ENCODE measurements at places on chromosomes 3 and 15.

GRCh38 chr3:139434764-139435307, 41.5 kb downstream of the RBP2 start:
- no peak for DNase-seq

GRCh38 chr3:99388780-99389179, 249.6 kb upstream of the COL8A1 start:
- no peak for DNase-seq

GRCh38 chr3:42745776-42746454, 27.1 kb downstream of the CCDC13 start:
- no peak for DNase-seq

DNA sequence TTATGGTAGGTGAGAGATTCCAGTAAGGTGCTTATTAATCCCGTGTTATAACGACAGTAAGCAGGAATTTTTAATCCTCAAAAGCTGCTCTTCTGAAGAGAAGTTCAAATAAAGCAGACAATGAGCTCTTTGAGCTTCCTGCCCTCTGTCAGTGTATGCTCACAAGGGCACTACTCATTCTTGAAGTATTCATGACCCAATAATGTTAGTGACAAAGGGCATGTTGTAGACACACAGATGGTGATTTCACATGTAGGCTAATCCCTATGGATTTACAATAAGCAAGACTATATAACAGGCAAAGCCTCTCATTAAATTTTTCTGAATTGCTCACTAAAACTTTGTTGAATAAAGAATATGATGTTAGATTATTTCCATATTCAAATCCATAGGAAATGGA, 578.6 kb downstream of the RSL24D1 start:
- no peak for DNase-seq

GRCh38 chr3:49610666-49611280, 56.5 kb downstream of the BSN start:
- DNase-seq, result no peak

DNA sequence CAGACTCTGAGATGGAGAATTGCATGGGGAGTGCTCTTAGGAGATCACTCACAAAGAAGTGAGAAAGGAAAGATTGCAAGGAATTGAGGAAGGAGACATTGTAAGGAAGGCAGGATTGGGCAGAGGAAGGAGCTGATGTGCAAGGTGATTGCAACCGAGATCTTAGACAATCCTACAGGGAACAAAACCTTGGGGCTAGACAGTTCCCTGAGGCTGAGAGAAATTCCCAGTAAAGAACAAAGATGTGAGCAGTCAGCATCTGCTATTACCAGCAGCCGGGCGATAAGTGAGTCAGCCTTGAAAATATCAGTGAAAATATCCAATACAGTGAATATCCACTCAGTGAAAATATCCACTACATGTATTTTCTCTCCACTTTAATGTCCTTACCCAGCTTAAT, 143.6 kb upstream of the TBC1D5 start:
- no peak for DNase-seq

GRCh38 chr3:190780524-190780923, 82.0 kb downstream of the GMNC start:
- no peak for DNase-seq

GRCh38 chr3:33428734-33429133, 11.5 kb downstream of the UBP1 start:
- no peak for DNase-seq

GRCh38 chr3:191328962-191329653, at the start of gene CCDC50:
Gene CCDC50, plus strand, starts transcription at chr3:191329394. Its CDS starts 281 bp downstream, at chr3:191329675.
- DNase-seq, result peak; percentile 15

GRCh38 chr3:45844616-45845015, 2.7 kb upstream of the LZTFL1 start:
- no peak for DNase-seq

DNA sequence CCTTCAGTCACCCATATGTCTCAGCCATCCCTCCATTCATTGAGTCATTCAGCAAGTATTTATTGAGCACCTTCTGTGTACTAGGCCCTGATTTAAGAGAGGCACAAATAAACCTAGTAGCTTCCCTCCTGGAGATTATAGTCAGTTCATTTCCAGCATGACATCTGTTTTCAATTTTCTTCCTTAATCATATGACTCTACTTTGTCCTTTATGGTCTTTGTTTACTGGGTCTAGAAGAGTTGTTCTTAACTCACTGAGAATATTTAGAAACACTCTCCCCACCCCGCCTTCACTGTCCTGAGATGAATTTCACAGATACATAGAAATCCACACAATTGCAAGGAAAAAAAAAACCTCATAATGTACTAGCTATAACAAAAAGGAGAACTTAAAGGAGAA, 44.8 kb upstream of the ADAMTS9 start:
- DNase-seq, result no peak

- no peak for DNase-seq
Observed at GRCh38 chr3:196661400-196661799, 21.9 kb downstream of the NRROS start.

GRCh38 chr15:90030376-90030775, 29.3 kb downstream of the ZNF710 start:
- no peak for DNase-seq

DNA sequence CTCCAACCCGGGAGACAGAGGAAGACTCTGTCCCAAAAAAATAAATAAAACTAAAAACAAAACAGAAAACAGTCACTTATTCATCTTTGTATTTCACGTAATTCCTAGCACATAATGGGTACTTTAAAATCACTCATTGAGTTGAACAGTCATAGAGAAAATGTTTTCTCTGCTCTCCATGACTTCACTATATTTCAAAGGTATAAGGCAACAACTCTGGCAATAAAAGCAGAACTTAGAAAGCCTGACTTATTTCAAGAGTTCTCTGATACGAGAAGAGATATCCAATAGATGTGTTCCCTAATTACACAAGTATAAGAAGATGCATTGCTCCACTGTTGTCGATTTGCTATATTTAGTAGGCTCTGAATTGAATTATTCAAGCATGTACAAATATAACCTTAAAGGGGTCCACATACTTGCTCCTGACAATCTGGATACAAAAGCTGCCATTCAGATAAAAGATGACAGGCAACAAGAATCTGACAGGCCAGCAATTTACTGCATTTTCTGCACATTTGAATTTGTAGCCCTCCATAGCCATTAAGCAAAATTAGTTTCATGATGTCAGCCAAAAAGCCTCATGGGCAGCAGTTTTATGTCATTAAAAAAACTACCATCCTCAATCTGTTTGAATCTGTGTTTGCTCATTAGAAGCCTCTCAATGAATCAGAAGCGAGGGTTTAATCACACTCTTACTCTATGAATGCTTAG, 47.9 kb downstream of the PEAK1 start:
- no peak for DNase-seq

DNA sequence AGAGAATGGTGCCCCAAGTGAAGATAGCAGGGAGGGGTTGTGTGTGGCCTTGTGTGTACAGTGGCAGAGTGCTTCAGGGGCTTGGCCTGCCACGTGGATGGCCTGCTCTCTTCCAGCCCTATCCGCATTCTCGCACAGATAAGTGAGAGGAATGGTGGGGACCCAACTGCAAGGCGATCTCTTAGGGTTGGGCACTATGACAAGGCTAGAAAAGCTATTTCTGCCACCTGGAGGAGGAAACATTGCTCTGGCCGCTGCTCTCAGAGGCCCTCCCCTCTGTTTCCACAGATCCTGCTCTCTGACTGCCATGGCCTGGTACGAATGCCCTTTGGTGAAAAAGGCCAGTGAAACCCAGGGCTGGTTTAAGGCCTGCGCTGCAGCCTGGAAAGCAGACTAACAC, 20.6 kb downstream of the EEFSEC start:
- DNase-seq, result no peak

DNA sequence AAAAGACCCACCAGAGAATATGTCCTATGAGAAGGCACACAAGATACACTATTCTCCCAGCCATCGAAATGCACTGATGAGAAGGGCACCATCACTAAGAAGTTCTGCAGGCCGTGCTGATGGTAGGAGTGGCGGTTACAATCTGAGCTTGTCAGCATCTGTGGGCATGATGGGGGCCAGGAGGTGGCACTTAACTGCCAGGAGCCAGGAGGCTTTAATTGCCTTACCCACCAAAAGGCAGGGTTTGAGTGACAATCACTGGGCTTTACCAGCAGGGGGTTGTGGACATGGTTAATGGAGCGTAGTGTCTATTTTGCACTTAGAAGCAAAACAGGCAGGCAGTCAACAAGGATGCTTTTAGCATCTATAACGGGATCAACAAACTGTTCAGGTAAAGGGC, 16.0 kb upstream of the SQOR start:
- DNase-seq, result no peak

GRCh38 chr15:52683580-52683979, 4.4 kb upstream of the ATOSA start:
- DNase-seq, result no peak

DNA sequence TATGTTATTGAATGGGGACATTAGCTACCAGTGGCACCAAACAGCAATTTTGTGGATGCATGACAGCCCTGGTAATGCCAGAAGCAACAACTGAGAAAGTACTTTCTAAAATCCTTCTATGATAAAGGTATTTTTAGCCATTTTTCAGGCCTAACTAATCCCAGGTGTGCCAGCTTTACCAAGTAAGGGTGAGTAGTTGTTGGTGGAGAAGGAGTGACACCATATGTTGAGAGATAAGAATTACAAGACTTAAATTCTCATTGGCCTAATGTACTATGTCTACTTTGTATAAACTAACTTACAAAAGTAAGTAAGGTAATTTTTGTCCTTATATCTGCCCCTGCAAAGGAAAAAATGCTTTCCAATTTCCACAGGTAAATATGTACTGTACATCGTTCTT, 4.1 kb upstream of the COX17 start:
- DNase-seq, result no peak

GRCh38 chr3:171979081-171979480, 60.3 kb upstream of the FNDC3B start:
- DNase-seq, result no peak

DNA sequence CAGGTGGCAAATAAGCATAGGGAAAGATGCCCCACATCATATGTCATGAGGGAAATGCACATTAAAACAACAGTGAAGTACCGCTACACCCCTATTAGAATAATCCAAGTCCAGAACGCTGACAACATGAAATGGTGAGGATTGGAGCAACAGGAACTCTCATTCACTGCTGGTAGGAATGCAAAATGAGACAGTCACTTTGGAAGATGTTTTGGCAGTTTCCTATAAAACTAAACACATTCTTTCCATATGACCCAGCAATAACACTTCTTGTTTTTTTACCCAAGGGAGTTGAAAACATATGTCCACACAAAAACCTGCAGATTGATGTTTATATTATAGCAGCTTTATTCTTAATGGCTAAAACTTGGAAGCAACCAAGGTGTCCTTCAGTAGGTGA, 116.4 kb upstream of the TOPAZ1 start:
- no peak for DNase-seq

GRCh38 chr15:33438396-33438795, 127.6 kb downstream of the RYR3 start:
- no peak for DNase-seq

- DNase-seq, result no peak
Observed at GRCh38 chr3:112339609-112340008, 6.7 kb downstream of the CD200 start.

- DNase-seq, result no peak
Observed at GRCh38 chr3:195003893-195004289, 267.1 kb downstream of the XXYLT1 start.

DNA sequence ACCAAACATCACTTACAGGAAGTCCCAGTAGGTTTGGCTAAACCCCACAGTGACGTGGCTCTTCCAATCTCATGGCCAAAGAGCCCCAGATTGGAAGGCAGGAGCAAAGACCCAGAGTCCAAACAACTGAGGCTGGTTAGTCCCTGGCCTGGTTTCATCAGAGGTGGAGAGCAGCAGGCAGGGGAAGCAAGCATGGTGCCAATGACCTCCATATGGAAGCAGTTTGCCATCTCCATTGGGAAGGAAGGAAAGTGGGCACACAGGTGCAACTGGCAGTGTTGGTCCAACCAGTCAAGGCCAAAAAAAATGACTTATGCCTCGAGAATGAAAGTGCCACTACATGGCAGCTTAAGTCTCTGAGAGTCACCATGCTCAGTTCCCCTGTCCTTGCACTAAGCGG, 175.9 kb downstream of the NTRK3 start:
- no peak for DNase-seq

- DNase-seq, result no peak
Observed at GRCh38 chr3:100902572-100902971, 90.6 kb downstream of the ABI3BP start.

DNA sequence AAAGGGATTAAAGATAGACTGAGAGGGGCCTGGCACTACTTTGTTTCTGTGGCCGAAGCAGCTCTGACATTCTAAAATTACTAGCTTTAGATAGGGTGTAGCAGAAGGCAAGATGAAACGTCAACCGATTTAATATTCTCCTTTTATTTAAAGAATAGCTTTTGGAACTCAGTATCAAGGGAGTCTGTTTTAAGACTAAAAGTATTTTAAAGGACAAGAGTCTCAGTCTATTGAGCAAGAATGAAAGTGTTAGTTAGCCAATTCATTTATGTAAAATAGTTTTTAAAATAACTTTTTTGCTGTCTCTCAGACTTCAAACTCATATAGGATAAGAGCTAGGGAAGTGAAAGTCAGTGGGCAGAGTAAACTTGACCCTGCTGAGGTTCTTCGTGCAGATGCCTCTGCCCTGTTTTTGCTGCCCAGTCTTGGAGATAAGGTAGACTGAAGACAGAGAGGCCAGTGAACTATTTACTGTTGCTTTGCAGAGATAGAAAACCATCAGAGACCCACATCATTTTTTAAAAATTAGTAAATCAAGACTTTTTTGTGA, 1090.9 kb downstream of the ROBO2 start:
- no peak for DNase-seq
